ENCODE measurements at places on chromosomes 5 and 9.

DNA sequence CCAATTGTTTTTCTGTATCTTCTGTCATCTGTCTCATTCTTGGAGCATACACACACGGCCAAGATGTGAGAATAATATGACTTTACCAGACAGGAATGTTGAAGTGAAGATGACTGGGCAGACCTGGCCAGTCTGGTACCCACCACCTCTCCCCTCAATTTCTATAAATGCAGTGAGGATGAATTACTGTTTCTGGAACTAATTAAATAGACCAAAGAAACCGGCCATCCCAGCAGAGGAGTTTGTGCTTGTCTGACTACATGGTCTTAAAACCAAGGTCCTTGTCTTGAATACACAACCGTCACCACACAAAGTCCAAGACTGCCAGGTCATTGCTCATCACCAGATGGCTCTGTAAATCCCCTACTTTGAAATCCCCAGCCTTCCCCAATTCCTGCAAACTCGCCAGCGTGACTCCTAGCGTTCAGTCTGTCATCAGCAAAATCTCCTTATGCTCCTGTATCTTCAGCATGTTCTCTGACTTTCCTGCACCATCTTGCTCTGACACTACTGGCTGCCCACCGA is 147.2 kb downstream of the PDE4D start:
- DNase-seq, result no peak

DNA sequence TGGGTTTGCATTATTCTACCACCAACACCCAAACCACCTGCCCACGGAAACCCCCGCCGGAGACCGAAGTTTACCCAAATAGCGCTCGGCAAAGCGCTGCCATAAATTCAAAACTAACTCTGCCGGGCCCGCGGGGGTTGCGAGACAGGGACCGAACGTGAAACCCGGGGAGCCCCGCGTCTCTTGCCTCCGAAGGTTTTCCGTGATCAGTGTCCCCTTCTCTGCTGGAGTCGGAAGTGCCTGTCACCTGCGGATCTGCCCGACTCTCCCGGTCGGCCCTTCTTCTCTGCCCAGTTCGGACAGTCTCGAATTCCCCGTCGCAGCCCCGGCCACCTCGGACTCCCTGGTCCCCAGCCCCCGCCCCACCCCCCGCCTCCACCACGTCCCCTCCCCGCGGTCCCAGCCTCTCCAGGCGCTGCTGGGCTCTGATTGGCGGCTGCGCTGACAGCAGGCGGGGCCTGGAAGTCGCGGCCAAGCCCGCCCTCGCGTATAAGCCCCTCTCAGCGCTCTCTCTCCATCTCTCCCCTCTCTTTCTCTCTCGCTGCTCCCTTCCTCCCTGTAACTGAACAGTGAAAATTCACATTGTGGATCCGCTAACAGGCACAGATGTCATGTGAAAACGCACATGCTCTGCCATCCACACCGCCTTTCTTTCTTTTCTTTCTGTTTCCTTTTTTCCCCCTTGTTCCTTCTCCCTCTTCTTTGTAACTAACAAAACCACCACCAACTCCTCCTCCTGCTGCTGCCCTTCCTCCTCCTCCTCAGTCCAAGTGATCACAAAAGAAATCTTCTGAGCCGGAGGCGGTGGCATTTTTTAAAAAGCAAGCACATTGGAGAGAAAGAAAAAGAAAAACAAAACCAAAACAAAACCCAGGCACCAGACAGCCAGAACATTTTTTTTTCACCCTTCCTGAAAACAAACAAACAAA is at the start of gene RORB:
Gene RORB (plus strand): TSS at position 517 of the 929 bp plus-strand sequence. CDS start 642 bp downstream, outside the sequence.
- peak; percentile 1 for DNase-seq

- no peak for DNase-seq
These were observed 244.9 kb upstream of the KLF4 start for GRCh38 chr9:107734256-107735013.

DNA sequence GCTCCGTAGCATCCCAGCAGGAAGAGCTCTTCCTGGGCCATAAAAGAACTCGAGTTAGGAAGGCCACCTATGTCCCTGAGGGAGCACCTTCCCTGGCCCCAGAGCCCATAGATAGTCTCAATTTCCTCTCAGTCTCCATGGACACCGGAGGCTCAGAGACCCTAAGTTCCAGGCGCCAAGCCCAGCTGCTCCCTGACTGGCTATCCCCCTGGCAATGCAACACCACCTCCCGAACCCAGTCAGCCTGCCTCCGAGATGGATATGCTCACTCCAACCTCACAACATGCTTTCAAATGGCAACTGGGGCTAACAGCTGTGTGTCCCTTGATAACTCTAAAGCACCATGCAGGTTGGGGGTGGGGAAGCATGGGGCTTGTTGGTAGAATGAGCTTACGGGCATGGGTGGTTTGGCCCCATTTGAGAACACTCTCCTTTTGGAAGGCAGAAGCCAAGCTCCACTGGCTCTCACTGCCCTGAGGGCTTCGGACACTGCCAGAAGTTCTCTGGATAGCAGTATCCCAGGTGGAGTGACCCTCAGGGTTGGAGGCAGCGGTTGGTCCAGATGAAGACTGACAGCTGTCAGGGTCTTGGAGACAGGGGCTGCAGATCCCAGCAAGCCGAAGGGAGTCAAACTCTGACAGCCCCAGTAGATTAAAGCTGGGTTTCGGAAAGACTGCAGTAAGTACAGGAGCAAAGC is 165.3 kb downstream of the PAX5 start:
- DNase-seq, result no peak

DNA sequence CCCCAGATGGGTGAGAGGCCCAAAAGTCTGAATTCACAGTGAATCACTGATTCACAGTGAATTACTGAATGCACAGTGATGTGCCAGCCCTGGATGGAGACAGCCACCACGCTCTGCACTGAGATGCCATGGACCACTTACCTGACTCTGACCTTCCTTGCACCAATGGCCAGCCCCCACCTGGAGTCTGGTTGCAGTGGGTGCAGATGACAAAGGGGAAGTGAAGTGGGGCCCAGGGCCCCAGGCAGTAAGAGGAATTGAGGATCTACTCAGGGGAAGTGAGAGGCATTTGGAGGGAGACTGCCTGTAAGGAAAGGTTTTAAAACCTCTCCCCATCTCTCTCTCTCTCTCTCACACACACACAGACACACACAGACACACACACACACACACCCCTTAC is 412.1 kb downstream of the CYLC2 start:
- DNase-seq, result no peak

DNA sequence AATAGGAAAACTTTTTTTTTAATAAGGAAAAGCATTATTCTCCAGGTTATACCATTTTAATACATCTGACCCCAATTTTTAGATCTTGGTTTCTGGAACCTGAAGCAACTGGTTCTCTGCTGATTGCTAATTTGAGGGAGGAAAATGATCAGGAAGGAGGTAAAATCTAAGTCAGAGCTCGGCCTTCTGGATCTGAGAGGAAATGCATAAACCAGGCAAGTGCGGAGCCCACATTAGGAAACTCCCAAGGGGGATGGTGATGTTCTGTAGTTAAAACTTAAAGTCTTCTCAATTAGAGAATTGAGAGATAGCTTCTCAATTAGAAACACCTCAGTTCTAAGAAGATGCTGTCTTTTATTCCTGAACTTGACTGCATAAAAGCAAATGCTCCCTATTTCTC is 113.5 kb downstream of the TSSK1B start:
- no peak for DNase-seq

- no peak for DNase-seq
These were observed 54.5 kb downstream of the ZNF366 start for GRCh38 chr5:72452515-72453245.

- DNase-seq, result no peak
These were observed 79.6 kb downstream of the WNK2 start for GRCh38 chr9:93263334-93264229.

DNA sequence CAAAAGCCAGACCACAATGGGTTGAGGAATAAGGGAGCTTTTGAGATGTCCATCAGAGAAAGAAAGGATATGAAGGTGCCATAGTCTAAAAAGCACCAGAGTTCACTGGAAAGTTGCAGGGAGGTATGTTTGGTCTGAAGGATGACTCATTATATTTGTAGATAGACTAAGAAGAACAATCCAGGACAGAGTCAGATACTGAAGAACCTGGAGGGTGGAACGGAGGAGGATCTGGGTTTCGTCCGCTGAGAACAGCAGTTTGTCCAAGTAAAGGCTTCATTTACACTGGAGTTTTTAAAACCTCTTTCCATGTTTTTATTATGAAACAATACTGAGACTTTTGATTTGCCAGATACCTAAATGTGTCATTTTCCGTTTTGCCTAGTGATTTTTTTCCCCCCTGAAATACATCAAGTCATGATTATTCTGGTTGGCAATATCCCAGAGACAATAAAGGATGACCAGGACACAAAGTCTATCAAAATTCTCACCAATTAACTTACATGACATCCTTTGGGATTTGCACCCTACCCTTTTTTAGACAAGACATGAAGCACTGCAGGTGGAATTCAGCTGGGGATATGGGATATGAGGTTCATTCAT is 219.9 kb downstream of the MLLT3 start:
- no peak for DNase-seq

DNA sequence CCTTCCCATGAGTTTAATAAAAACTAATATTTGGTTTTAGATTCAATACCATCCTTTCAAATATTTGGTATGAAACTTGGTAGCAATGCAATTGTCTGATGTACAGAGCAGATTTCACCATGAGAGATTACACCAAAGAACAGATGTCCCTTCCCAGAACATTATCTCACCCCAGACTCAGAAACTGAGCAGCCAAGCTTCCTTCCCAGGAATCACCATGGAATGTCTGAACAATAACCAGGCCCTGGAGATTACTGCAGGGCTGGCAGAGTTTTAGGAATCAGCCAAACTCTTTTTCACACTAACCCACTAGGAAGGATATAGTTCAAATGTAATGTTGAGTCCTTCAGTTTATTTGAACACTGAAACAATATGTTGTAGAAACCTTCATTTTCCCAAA is 23.9 kb downstream of the CLTA start:
- DNase-seq, result no peak

DNA sequence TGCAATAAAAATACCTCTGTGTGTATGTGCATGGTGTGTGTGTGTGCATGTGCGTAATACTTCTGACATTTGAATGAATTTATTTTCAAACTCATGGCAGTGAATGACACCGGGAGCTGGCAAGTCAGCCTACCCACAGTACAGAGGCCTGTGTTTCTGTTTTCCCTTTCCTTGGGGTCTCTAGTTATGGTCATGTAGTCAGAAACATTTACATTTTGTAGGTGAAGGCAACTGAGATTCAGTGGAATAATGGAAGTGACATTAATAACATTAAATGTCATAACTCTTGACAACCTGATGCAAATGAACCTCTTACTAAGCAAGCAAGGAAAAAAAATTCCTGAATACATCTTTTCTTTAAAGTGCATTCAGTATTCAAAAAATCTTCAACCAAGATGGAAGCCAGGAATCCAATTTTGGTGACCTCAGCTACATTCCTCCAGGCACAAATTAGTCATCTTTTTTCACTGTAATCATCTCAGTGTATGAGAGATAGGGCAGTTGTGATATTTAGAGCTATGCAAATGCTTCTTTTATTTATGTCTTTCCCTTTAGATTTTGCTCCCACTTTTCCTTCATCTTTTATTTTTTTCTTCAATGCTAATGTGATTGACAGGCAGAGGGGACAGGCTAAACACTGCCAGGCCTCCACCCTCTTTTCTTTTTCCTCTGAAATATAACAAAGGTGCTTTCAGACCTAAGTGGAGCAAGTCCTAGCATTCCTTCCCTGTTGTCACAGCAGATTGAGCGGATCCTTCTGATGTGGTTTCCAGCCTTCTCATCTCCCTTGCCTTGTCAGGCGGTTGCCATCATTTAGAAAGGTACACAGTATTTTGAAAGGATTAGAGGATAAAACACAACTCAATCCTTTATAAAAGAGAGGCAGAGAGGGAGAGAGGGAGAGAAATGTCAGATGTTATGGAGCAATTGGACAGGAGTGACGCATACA is 569.8 kb upstream of the ADAMTS16 start:
- no peak for DNase-seq

DNA sequence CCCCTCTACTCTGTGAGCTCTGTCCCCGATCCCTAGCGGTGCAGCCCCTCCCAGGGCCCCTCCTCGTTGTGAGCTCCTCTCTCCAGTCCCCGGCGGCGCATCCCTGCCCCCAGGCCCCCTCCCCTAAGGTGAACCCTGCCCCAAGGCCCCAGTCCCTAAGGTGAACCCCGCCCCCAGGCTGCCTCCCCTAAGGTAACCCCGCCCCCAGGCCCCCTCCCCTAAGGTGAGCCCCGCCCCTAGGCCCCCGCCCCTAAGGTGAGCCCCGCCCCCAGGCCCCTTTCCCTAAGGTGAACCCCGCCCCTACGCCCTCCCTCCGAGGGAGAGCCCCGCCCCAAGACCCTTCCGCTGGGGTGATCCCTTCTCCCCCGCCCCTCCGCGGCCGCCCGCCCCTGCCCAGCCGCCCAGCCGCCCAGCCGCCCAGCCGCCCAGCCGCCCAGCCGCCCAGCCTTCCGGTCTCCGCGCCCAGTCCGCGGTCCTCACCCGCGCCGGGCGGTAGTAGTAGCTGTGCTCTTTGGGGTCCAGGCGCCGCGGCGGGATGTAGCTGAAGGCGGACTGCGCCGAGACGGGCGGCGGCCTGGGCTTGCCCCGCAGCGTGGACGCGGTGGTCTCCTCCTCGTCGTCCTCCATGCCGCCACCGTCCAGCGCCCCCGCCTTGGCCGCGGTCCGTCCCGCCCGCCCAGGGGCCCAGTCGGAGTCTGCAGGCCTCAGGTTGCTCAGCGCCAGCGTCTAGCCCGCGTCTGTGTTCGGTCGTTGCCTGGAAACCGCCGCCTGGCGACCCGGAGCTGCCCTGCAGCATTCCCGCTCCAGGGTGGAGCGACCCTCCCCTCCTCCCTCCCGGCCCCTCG is at the start of gene CFAP90:
Gene CFAP90 (minus strand): TSS at position 739 of the 845 bp plus-strand sequence. CDS start 112 bp downstream, at position 627.
- peak; percentile 4 for DNase-seq

- DNase-seq, result no peak
These were observed 1.2 kb downstream of the FXN start for GRCh38 chr9:69036799-69037198.

DNA sequence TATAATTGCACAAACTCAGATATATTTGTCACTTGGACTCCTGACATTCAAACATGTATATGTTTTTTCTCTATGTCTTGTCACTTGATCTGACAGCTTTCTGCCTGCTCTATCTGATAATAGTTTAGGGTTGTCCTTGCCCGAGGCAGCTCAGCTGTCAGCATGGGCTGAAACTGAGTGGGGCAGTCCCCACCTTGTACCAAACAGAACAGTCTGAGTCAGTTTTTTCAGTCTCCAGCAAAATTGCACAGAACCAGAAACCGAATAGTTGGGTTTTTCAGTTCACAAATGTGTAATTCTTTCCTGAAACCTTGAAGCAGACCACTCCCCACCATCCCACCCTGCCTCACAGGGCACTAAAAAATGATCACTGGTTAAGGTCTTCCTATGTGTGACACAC is 9.5 kb upstream of the HAND1 start:
- no peak for DNase-seq

DNA sequence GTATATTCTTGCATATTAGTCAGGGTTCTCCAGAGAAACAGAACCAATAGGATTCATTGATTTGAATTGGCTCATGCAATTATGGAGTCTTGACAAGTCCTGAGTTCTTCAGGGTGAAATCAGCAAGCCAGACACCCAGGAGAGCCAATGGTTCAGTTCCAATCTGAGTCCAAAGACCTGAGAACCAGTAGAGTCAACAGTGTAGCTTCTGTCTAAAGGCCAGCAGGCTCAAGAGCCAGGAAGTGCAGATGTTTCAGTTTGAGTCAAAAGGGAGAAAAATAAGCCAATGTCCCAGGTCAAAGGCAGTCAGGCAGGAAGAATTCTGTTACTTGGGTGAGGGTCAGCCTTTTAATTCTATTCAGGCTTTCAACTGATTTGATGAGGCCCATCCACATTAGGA is 37.8 kb upstream of the ANKRD34B start:
- DNase-seq, result no peak
